ENCODE measurements at places on chromosomes 3 and 15. TPM values are rescaled to one million over a fixed set of nuclear protein-coding genes. Genes with fewer than 3 reads are reported as not detected.

DNA sequence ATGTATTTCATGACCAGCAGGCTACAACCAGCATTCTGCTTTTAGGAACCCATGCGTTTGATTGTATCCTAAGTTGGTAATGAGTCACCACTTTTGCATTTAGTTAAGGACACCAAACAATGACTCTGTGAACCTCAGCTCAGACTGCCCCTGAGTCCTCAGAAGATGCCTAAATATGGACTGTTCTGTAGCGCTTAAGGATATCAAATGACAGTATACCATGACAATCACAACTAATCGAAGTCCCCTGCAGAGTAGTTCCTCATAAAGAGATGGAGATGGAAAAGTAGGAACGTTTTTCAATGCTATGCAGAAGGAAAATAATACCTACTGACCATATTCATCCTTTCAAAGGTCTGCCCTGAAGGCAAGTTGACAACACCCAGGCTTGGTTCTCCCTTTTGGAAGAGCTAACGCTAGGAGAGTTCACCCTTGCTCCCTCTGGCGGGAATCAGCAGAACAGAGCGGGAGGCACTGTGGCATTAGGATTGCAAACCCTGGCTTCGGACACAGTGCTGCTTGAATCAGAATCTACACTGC, 508.6 kb downstream of the FHIT start:
- DNase-seq, result no peak
- H3K4me1 ChIP-seq, result no peaks in the 10 kb centered on the region
- no peak overlapping the region for H3K27ac ChIP-seq
- H3K36me3 ChIP-seq, result no peaks in the 10 kb centered on the region
- no peak overlapping the region for H3K4me3 ChIP-seq

The LRRC31 gene
- total RNA-seq, result not detected

- no peaks in the 10 kb centered on the region for H3K27me3 ChIP-seq
- H3K4me3 ChIP-seq, result no peak overlapping the region
Observed at GRCh38 chr15:46543626-46544025, 908.8 kb downstream of the SQOR start.

The GOLGA8N gene
- total RNA-seq, result 0.82 TPM

The ANAPC13 gene
- 42.0 TPM for total RNA-seq

DNA sequence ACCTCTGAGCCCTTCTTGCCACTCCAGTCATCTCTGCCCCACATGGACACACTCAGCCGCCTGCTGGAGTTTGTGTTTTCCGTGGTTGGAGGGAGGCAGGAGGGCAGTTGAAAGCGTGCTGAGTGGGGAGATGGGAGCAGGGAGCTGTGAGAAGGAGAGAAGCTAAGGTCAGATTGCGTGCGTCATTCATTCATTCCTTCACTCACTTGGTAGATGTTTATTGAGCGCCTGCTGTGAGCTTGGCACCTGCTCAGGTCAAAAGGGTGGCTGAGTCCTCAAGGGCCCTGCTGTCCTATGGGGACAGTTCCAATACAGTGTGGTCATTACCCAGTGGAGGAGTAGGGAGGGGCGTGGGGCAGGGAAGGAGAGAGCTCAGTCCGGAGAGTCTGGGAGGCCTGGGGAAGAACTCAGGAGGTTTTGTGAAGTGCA, 23.5 kb downstream of the LIMD1 start:
- no peak overlapping the region for H3K4me3 ChIP-seq
- no peaks in the 10 kb centered on the region for H3K4me1 ChIP-seq
- peaks cover 4% of the 10 kb centered on the region for H3K36me3 ChIP-seq
- no peaks in the 10 kb centered on the region for H3K27me3 ChIP-seq
- DNase-seq, result no peak

GRCh38 chr15:62601777-62602545, 436.9 kb upstream of the C2CD4B start:
- no peaks in the 10 kb centered on the region for H3K36me3 ChIP-seq
- H3K27me3 ChIP-seq, result no peaks in the 10 kb centered on the region
- H3K4me3 ChIP-seq, result no peak overlapping the region
- no peak overlapping the region for H3K27ac ChIP-seq
- no peak for DNase-seq

DNA sequence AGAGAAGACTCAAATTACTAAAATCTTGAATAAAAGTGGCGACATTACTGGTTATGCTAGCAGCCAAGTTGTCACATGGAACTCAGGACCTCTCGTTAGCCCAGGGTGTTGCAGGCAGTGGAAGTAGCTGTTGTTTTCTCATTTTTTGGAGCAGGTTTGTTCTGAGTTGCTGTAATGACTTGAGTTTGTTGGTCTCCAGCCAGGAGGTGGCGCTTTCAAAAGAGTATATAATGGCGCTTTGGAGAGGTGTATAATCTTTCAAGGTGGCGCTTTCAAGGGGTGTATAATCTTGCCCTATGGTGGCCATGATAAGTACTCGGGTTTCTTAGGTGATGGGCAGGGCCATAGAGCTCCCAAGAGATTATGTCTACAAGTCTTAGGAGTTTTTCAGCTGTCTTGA, 632.7 kb downstream of the NTRK3 start:
- no peaks in the 10 kb centered on the region for H3K27me3 ChIP-seq
- no peak overlapping the region for H3K27ac ChIP-seq
- no peak for DNase-seq
- no peak overlapping the region for H3K4me3 ChIP-seq
- no peaks in the 10 kb centered on the region for H3K4me1 ChIP-seq

DNA sequence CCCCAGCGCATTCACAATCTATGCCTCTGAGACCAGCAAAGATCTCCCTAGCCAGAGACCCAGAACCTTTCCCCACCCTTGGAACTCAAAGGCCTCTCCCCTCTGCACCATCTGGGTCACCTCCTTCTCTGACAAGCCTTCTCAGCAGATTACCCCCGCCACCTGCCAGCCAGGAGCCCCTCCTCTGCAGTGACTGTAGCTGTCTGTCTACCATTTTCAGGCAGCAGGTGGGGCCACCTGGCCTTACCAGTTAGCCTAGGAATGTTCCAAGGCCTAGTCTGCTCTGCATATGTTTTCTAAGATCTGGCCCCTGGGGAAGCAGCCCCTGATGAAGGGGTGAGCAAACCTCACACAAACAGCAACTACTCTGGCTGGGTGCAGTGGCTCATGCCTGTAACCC, 2.4 kb downstream of the MYLK start:
- no peak overlapping the region for H3K4me3 ChIP-seq
- DNase-seq, result no peak
- no peak overlapping the region for H3K27ac ChIP-seq
- no peaks in the 10 kb centered on the region for H3K36me3 ChIP-seq
- H3K27me3 ChIP-seq, result peaks cover 4% of the 10 kb centered on the region
- no peaks in the 10 kb centered on the region for H3K4me1 ChIP-seq

GRCh38 chr3:188523291-188523690, 369.3 kb downstream of the LPP start:
- H3K27ac ChIP-seq, result no peak overlapping the region
- no peaks in the 10 kb centered on the region for H3K36me3 ChIP-seq
- H3K4me3 ChIP-seq, result no peak overlapping the region
- H3K27me3 ChIP-seq, result no peaks in the 10 kb centered on the region
- no peak for DNase-seq
- no peaks in the 10 kb centered on the region for H3K4me1 ChIP-seq

The TNFAIP8L3 gene
- total RNA-seq, result 2.1 TPM

The COLQ gene
- total RNA-seq, result 1.6 TPM

The GATA2 gene
- not detected for total RNA-seq

- H3K27ac ChIP-seq, result no peak overlapping the region
- no peak overlapping the region for H3K4me3 ChIP-seq
- H3K36me3 ChIP-seq, result no peaks in the 10 kb centered on the region
- no peaks in the 10 kb centered on the region for H3K4me1 ChIP-seq
- H3K27me3 ChIP-seq, result no peaks in the 10 kb centered on the region
Observed at GRCh38 chr3:59319442-59319841, 269.6 kb upstream of the CFAP20DC start.

The LZTFL1 gene
- 9.0 TPM for total RNA-seq

The BSN gene
- 0.46 TPM for total RNA-seq

GRCh38 chr15:77546050-77546501, 86.6 kb downstream of the LINGO1 start:
- peaks cover 13% of the 10 kb centered on the region for H3K4me1 ChIP-seq
- H3K4me3 ChIP-seq, result no peak overlapping the region
- no peaks in the 10 kb centered on the region for H3K36me3 ChIP-seq
- no peak for DNase-seq
- no peaks in the 10 kb centered on the region for H3K27me3 ChIP-seq

DNA sequence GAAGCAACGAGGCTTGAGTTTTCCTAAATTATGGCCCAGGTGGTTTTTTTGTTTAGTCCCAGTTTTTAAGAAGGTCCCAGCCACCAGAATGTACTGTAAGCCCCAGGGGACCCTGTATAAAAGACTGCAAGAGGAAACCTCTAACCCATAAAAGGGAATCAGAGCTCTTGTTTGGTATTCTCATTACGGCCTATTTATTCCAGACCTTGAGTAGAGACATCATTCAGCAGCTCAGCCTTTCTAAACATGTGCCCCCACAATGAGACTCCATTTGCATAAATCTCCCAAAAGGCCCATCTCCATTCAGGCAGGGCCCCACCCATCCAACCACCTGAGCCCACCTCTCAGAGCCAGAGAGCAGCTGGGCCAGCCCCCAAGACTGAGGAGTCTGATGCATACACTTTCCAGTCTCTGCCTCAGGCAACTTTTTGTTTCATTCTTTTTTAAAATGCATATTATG, 25.7 kb downstream of the ZDHHC3 start:
- no peak overlapping the region for H3K27ac ChIP-seq
- H3K4me3 ChIP-seq, result no peak overlapping the region

GRCh38 chr15:52481915-52482314, 46.8 kb downstream of the MYO5A start:
- H3K4me3 ChIP-seq, result peak overlapping the region; percentile 21
- peak; percentile 82 for DNase-seq
- H3K27ac ChIP-seq, result no peak overlapping the region
- H3K36me3 ChIP-seq, result no peaks in the 10 kb centered on the region
- H3K27me3 ChIP-seq, result no peaks in the 10 kb centered on the region

GRCh38 chr15:75043509-75044257, 20.3 kb downstream of the PPCDC start:
- DNase-seq, result no peak
- H3K4me1 ChIP-seq, result peaks cover 21% of the 10 kb centered on the region
- H3K4me3 ChIP-seq, result no peak overlapping the region
- peak overlapping the region; percentile 49 for H3K27ac ChIP-seq

The AGBL1 gene
- total RNA-seq, result not detected

GRCh38 chr3:14899993-14900618, 47.3 kb upstream of the NR2C2 start:
- no peak for DNase-seq
- no peak overlapping the region for H3K27ac ChIP-seq
- no peaks in the 10 kb centered on the region for H3K36me3 ChIP-seq
- no peaks in the 10 kb centered on the region for H3K4me1 ChIP-seq

The GOLGA6L10 gene
- total RNA-seq, result 1.7 TPM

The DNAH12 gene
- total RNA-seq, result 0.13 TPM
